Activated CD8-positive, alpha-beta memory T cell treated with anti-CD3 and anti-CD28 coated beads for 24 hours (primary cell): ENCODE measurements at places on chromosomes 5 and 9.

GRCh38 chr9:4831119-4831518, 38.4 kb downstream of the RCL1 start:
- no peak for DNase-seq

GRCh38 chr9:6072865-6073264, 57.4 kb upstream of the RANBP6 start:
- no peak for DNase-seq

DNA sequence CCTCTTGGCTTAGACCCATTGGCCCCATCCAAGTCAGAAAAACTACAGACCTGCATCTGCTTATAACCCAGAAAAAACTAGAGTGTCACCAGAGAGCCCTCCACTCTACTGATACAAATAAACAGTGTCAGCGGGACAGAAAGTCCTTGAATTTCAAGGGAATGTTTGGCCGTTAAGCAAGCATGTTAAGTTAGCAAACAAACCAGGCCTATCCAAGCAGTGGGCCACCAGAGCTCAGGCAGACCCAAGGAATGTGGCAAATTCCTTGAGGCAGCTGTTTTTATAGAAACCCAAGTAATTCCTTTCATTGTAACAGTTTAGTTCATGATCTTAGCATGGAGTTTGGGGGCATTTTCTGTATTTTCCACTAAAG, 70.9 kb downstream of the PRLR start:
- DNase-seq, result no peak

DNA sequence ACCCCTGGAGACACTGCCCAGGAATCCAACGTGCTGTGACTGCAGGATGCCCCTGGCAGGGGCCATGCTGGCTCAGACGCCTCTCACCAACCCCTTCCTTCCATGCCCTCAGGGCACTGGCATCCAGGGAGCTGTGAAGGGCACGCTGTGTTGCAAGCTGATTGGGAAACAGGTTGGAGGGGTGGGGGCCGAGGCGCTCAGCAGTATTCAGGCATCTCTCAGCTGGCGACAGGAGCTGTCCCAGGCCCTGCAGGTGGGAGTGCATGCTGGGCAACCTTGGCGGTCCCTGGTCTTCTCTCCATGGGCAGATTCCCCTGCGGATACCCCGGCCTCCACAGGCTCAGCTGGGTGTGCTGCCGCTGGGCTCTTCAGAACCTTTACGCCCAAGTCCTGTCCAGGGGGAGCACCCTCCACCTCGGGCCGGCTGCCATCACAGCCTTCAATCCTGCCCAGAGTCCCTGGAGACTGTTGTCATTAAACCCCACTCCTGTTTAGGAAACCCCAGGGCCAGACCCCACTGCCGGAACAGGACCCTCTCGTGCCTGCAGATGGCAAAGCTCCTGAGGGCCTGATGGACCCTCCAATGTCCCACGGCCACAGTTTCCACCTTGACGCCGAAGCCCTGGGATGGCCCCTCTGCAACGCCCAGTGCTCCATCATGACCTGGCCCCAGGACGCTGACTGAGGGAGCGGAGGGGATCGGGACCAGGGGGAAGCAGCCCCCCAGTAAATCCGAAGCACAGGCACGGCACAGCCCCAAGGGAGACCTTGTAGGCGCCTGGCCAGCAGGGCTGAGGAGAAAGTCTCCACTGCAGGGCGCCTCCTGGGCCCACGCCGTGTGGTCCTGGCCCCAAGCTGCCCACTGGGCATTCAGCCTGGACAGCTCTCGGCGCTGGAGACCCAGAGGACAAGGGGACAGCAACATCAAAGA, 9.3 kb downstream of the TPPP start:
- no peak for DNase-seq

DNA sequence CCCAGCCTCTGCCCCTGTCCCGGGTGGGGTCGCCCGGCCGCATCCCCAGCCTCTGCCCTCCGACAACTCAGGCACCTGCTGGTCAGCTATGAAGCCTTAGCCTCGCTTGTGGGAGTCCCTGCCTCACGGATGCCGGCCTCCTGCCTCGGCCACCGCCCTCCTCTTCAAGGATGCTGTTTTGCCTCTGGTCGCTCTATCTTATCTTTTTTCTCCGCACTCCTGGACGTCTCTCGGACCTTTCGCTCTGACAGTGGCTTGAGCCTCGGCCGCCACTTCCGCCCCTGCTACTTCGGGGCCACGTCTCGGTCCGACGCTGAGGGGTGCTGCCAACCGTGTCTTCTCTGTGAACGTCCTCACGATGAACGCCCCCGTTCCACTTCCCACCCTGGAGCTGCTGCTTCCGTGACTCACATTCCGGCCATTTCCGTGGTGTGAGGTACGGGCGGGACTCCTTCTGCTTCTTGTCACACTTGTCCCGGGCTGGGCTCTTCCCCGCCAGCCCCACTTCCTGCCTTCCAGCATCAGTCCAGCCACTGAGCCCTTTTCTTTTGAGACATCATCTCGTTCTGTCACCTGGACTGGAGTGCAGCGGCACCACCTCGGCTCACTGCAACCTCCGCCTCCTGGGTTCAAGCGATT, 26.3 kb downstream of the SLC9A3 start:
- no peak for DNase-seq

GRCh38 chr5:141757402-141757801, 75.4 kb upstream of the ARAP3 start:
- DNase-seq, result no peak

GRCh38 chr5:140251527-140251973, 51.4 kb downstream of the PFDN1 start:
- peak; percentile 75 for DNase-seq

- no peak for DNase-seq
These were observed 25.9 kb upstream of the ANKRD55 start for GRCh38 chr5:56259002-56259511.

GRCh38 chr5:100708645-100709171, 173.5 kb downstream of the FAM174A start:
- no peak for DNase-seq

DNA sequence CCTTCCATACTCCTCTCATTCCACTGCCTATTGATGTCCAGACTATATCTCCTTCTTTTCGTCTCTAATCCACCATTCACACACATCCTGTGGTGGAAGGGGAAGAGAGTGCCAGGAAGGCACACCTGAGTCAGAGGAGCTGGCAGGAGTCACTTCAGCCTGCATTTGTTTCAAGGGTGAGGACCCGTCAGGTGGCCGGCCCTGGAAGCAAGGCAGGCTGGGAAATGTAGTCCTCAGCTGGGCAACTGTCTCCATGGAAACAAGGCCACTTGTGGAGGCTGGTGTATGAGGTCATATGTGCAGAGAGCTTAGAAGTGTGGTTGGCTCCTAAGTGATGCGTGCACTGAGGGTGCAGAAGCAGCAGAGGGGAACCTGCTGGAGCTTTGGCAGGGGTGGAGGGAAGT, 278.4 kb downstream of the NSG2 start:
- DNase-seq, result no peak

DNA sequence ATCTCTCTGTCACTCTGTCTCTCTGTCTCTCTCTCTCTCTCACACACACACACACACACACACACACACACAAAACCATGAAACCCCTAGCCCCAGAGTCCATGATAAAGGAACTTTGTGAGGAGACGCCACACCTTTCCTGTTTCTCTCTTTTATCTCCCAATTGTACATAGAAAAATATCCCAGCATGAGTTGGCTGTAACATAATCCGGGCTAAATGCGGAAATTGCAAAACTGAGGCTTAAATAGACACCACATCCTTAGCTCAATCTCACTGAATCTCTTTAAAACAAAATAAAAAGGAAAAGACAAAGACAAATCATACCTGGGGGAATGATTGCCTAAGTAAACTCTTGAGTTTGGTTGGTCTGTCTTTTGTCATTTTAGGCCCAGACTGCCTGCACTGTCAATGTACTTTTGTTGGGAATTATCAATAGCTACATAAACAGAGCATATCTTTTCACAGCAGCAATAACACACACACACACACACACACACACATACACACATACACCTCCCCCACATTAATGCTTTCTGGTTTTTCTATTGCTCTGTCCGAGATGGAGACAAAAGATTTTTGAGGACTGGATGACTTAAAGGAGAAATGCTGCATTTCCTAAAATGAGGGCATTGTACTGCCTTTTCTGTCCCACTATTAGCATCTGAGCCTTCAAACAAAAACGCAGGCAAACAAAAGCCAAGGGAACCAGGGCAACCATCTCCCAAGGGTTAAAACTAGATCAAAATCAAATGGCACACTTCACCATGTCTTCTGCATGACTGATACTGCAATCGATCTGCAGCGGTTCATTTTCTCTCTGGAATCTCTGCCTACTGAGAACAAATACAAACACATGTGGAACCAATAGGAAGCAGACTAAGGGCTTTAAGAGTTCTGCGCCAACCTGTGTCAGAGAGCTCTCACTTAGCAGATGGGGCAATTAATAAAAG, 321.5 kb downstream of the NFIB start:
- DNase-seq, result no peak

- no peak for DNase-seq
These were observed 559.1 kb downstream of the CSNK1G3 start for GRCh38 chr5:124071039-124071438.

- no peak for DNase-seq
These were observed 136.9 kb upstream of the FBN2 start for GRCh38 chr5:128674837-128675446.

DNA sequence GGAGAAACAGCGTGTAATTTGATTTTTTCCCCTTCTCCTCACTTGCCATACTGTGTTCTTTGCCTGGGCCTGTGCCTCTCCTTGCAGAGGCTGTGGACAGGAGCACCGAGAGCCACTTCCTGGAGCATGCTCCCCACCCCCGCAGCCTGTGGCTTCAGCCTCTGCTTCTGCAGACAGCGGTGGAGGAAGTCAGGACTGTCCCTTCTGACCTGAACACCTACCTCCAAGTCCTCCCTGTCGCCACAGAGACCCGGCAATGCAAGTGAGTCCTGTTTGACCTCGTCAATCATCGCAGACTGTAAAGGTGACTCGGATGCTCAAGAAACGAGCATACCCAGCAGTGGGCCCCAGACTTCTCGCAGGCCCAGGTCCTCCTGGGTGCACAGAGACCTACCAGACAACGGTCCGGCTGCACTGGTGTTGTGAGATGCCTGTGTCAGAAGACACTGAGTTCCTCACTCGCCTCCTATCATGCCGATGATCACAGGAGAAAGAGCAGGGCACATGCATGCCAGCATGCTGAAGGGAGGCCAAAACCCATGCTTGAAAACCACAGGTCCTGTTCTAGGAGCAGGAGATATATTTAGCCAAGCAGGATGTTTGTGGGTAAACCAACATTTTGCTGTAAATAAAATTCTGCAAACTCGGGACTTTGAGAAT, 198.8 kb downstream of the AUH start:
- DNase-seq, result peak; percentile 85

- DNase-seq, result no peak
These were observed 1.3 kb upstream of the PTPDC1 start for GRCh38 chr9:94082956-94083355.

- DNase-seq, result no peak
These were observed 53.2 kb upstream of the KCNMB1 start for GRCh38 chr5:170442391-170442790.

- DNase-seq, result no peak
These were observed 140.8 kb upstream of the MTAP start for GRCh38 chr9:21661626-21662025.

DNA sequence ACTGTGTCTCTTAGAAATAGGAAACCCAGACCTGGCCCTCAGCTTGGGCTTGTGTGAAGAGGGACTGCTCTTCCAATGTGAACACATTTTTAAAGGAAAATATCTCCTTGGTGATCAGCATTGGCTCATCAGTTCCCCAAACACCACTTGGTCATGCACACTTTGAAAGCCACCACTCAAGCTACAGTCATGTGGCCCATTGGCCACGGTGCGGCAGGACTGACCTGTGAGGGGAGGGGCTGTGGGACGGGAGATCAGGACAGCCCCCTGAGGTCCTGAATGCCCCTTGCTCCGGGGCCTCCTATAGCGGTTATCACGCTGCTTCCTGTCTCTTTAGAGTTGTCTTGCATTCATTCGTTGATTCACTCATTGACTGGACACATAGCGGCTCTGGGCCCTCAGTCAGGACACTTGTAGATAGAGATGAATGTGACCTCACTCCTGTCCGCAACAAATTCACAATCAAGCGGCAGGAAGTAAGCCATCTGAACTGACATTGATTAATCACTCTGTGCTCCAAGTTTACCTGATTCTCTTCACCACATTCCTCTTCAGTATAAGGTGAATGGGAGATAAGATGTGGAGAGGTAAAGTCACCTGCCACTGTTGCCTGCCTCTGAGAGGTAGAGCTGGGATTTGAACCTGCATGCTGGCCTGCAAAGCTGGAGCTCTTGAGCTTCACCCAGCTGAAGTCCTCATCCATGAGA, 73.1 kb downstream of the COL15A1 start:
- DNase-seq, result peak; percentile 7

GRCh38 chr9:130987054-130987453, 21.9 kb upstream of the LAMC3 start:
- DNase-seq, result no peak

DNA sequence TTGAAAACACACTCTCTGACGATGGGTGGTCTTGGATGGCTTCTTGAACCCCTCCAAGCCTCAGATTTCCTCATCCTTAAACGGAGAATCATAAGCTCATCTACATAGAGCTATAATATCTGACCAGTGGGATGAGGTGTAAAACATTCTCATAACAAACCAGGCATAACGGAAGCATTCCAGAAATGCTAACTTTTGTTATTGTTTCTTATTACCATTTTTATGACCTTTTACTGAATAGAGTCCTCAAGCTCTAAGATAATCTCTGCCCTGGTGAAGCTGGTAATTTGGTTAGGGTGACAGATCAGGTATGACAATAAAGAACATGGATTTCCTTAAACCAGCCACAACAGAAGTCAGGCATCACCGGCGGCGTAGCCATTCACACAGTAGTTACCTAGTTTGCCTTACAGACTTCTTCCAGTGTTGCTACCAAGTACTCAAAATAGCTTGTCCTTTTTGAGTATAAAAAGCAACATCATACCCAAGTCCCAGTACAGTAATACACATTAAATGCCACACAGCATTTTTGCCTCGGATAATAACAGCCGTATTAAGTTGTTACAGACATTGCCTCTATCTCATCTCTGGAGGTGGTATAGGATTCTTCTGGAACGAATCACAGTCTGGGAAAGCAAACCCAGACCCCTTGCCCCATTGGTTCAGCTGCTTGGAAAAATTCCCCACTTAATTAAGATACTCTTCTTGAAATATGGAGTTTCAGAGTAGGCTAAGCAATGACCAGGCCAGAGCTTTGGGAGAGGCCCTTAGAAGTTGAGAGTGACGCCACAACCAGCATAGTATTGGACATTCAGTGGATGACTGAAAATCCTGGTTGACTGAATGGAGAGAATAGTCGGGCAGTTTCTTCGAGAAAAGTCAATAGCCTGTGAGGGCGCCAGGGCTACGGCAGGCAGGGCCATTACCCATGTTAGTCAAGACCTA, 252.5 kb downstream of the SLIT3 start:
- DNase-seq, result no peak

- peak; percentile 35 for DNase-seq
These were observed 79.6 kb downstream of the WNK2 start for GRCh38 chr9:93263334-93264229.
